Fibroblast of pulmonary artery (primary cell): ENCODE measurements at places on chromosomes 2 and 18.

GRCh38 chr2:11004199-11004598, 92.5 kb downstream of the KCNF1 start:
- DNase-seq: peak; percentile 76

DNA sequence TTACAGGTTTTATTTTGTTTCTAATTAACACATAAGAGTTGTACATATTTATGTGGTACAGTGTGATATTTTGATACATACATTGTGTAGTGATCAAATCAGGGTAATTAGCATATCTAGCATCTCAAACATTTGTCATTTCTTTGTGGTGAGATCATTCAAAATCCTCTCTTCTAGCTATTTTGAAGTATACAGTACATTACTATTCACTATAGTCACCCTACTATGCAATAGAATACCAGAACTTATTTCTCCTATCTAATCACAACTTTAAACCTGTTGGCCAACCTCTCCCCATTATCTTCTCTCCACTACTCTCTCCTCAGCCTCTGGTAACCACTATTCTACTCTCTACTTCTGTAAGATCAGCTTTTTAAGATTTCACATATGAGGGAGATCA, 325.8 kb downstream of the CYP26B1 start:
- DNase-seq: no peak

GRCh38 chr2:205658572-205658971, 23.7 kb upstream of the NRP2 start:
- no peak for DNase-seq

GRCh38 chr2:172280571-172281361, 146.6 kb upstream of the ITGA6 start:
- DNase-seq: no peak

DNA sequence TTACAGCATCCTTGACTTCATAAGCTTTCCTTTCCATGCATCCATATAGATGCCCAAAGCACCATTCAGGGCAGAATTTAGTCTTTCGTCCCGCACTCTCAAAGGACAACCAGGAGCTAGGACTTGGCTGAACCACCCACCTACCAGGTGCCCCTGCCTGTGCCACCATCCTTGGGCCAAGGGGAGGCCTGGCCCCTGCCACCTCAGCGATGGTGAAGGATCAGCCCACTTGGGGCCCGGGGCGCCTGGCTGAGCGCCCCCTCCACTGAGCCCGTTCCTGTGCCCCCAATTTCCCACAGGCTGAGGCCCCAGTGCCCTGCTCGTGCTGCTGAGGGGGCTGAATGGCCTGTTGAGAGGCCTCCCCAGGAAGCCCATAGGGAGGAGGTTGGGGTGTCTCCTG, 33.3 kb upstream of the ALPP start:
- DNase-seq: no peak

GRCh38 chr2:168039881-168040280, 207.5 kb downstream of the STK39 start:
- DNase-seq: no peak

DNA sequence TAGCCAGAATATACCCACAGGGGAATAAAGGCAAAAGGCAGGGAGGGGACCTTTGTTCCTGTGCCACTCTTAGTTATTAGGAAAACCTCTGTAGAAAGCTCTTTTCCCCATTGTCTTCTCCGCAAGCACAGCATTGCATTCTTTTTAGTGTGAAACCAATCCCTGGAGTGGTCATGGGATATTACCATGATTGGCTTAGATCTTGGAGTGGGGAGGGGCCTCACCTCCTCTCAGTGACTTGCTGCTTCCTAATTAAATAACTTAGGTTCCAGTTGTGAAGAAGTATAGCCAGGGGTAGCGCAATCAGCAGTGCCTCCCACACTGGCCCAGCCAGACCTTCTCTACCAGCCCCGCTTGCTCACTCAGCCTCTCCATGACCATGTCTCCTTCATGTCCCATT, 49.9 kb upstream of the AFF3 start:
- DNase-seq: no peak

GRCh38 chr18:46772357-46772756, 15.5 kb upstream of the ST8SIA5 start:
- no peak for DNase-seq

GRCh38 chr2:141399270-141399669, 731.5 kb downstream of the LRP1B start:
- DNase-seq: peak; percentile 43

DNA sequence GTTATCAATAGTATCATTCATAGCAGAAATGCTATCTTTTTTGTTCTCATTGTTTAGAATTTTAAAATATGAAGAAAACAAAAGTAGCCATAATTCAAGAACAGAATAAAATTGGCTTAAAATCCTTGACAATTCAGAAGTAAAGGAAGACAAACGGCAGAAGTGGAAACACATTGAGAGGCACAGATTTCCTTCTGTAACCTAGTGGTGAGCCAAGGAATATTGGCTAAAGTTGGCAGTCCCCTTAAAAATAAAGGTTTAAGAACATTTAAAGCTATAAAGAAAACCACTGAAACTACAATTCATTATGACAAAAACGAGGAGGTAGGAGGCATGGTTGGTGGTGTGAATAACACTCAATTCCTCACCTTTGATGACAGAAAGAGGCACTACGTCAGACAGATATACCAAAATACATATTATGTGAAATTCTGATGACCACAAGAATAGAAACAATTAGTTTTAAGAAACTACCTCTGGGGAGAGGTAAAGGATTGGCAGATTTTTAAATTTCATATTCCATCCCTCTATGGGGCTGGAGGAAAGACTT, 42.3 kb downstream of the SFT2D3 start:
- no peak for DNase-seq
